ENCODE measurements at places on chromosomes 7 and 10.
A peak's percentile ranks its signal among the peaks of the same experiment; 100 is the strongest.

DNA sequence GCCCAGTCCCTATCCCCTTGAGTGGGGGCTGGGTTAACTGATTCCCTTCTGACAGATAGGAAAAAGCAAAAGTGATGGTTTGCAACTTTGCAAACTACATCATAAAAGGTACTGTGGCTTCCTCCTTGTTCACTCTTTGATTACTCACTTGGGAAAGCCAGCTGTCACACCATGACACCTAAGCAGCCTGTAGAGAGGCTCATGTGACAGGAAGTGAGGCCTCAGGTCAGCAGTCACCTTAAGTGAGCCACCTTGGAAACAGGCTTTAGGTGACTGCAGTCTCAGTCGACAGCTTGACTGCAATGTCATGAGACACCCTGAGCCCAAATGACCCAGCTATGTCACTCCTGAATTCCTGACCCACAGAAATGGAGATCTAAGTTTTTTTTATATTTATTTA, 4.3 kb upstream of the CHCHD2 start:
- no peak for DNase-seq

DNA sequence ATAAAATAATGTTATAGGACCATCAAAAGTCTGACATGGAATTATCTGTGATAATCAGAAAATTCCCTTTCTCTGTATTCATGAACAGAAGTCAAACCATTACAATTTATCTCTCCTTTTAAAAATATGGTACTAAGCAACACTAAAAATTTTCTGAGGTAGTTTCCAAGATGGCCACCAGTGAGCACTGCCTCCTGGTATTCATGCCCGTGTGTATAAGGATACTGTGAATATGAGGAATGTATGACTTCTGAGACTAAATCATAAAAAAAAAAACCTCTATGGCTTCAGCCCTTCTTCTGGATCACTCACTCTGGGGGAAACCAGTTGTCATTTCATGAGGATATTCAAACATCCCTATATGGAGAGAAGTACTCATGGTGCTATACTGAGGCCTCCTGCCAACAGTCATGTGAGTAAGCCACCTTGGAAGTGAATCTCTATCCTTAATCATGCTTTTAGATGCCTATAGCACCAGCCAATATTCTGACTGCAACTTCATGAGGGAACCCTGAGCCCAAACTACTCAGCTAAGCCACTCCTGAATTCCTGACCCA, 41.1 kb downstream of the SIRT1 start:
- DNase-seq, result no peak

DNA sequence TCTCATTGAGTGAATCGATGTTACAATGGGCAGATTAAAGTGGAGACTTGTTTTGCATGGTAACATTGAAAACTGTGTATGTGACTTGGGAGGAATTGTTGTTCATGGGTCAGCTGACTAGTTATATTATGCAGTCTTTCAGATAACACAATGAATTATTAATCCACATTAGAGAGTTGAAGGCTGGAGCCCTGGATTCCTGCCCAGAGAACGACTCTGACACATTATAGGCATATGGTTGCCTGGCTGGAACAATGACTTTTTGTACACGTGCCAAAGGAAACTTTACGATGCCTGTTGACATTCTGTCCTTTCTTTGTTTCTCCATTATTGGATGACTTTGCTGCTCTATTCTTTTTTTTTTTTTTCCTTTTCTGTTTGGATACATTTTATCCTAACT, 52.3 kb upstream of the TMEM229A start:
- DNase-seq, result no peak

- DNase-seq, result peak; percentile 19
Observed at GRCh38 chr7:142571581-142571980, 177.7 kb upstream of the PRSS1 start.

DNA sequence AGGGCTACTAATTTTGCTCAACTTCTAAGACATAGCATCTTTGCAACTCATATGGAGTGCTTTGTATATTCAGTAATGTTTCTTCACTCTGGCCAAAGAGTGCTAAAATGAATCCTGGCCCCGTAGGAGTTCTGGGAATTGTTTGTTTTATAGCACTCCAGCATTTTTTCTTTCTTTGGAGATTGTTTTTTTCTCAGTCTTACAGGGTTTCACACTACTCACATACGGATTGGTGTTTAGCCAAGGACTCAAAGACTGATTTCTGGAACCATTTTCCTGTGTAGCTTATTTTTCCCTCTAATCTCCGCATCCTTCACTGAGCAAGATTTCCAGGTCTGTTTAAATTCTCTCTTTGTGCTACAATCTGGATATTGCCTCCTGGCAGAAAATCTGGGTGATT, 6.4 kb downstream of the TAS2R41 start:
- peak; percentile 72 for DNase-seq

Data from fibroblast of villous mesenchyme (primary cell).